ENCODE measurements at places on chromosomes 12 and 14. TPM values are rescaled to one million over a fixed set of nuclear protein-coding genes. Genes with fewer than 3 reads are reported as not detected.

The SAMD15 gene
- 0.26 TPM for total RNA-seq

The NOS1 gene
- not detected for total RNA-seq

The TAS2R42 gene
- not detected for total RNA-seq

The PLEKHH1 gene
- total RNA-seq = 0.77 TPM

The POU6F1 gene
- 5.8 TPM for total RNA-seq

The FGD6 gene
- total RNA-seq = 0.20 TPM

The KLRC2 gene
- not detected for total RNA-seq

The C12orf50 gene
- total RNA-seq = 0.10 TPM

The C12orf54 gene
- total RNA-seq = not detected

The FGF23 gene
- total RNA-seq = not detected

The TSPAN11 gene
- not detected for total RNA-seq

The ABHD12B gene
- total RNA-seq = not detected

The NDUFA12 gene
- 163 TPM for total RNA-seq

The SMIM41 gene
- total RNA-seq = not detected

The DCN gene
- total RNA-seq = not detected

The TRPV4 gene
- total RNA-seq = not detected

The C14orf132 gene
- total RNA-seq = 3.1 TPM

The CLEC4D gene
- total RNA-seq = not detected

The PZP gene
- not detected for total RNA-seq

The CLEC14A gene
- total RNA-seq = not detected

The REC8 gene
- total RNA-seq = 48.9 TPM

The PAWR gene
- 4.0 TPM for total RNA-seq

The LYZ gene
- 0.14 TPM for total RNA-seq

The LRIG3 gene
- not detected for total RNA-seq

The ZNF641 gene
- 24.8 TPM for total RNA-seq

The HECTD1 gene
- 90.5 TPM for total RNA-seq

The POLR3B gene
- 5.8 TPM for total RNA-seq

The PKP2 gene
- not detected for total RNA-seq

The PPP1R12A gene
- total RNA-seq = 94.3 TPM

The IL31 gene
- not detected for total RNA-seq

The OTUB2 gene
- total RNA-seq = 2.4 TPM

The CCDC38 gene
- not detected for total RNA-seq

The NTS gene
- total RNA-seq = not detected

The ENDOU gene
- total RNA-seq = not detected

The APOF gene
- not detected for total RNA-seq

The CRIP1 gene
- 486 TPM for total RNA-seq

The KRT79 gene
- total RNA-seq = not detected

The NYNRIN gene
- 0.10 TPM for total RNA-seq

The PRPH gene
- total RNA-seq = not detected

Measured in activated naive CD4-positive, alpha-beta T cell treated with anti-CD3 and anti-CD28 coated beads, Interleukin-2, amount 10 ng/mL, durations not matched to agents 5 hours and 36 hours (primary cell).